T-cell (primary cell): ENCODE measurements at places on chromosomes 12 and 14.

GRCh38 chr14:56199982-56200577, 81.9 kb downstream of the PELI2 start:
- DNase-seq = no peak

DNA sequence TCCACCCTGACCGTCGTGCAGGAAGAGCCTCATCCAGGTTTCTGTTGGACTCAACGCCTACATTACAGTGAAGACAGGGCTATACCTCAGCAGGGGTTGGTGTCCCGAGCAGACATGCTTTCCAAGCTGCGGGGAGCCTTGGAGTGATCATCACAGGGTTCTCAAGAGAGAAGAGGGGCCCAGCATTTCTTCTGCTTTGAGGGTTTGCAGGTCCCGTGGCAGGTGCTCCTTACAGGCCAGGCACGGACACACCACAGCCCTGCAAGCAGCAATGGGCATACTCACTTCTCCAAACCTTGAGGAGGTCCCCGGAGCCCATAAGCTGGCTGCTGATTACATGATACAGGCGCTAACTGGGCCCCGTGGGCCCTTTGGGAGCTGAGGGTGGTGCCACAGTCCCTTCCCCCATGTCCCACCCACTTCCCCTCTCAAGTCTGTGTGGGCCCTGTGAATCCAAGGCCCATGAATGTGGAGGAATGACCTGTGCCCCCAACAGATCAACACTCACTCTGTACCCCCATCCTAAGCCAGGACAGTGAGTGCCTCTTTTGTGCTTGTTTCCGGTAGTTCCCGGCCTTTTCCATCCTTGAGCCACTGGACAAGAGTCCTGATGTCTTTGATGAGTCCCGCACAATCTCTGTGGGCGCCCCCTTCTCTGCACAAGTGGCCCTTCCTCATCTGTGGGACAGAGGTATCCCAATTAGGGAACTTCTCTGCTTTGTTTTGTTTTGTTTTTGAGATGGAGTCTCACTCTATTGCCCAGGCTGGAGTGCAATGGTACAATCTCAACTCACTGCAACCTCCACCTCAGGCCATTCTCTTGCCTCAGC, 1.1 kb downstream of the AQP2 start:
- no peak for DNase-seq

- DNase-seq = no peak
Observed at GRCh38 chr12:3352230-3352629, 138.8 kb upstream of the PRMT8 start.

GRCh38 chr14:58725226-58725625, 87.5 kb downstream of the DACT1 start:
- DNase-seq = no peak

DNA sequence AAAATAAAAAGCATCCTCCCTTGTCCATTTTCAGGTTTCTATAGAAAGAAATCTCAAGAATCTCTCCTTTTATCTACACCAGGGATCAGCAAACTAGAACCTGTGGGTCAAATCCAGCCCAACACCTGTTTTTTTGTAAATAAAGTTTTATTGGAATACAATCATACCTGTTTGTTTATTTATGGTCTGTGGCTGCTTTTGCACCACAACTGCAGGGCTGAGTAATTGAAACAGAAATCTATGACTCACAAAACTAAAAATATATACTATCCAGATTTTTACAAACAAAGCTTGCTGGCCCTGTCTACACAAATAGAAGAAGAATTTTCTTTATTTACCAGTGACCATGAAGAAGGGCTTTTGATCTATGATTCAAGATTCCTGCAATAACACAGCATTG, 95.1 kb upstream of the COCH start:
- no peak for DNase-seq

DNA sequence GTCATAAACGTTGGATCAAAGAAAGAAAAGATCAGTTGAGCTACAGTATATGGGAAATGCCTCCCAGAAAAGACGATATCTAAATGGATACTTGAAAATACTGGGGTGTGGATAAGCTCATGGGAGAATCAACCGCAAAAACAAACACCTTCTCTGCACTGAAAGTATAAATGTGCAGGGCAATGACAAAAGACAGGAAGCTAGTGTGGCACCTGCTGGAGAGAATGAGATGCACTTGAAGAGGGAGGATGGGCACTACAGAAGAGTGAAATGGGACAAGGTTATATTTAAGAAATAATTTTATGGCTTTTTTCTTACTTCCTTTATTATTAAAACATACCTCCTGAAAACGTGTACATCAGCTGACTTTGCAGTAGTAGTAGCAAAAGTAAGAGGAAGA, 153.7 kb downstream of the PRKD1 start:
- DNase-seq = no peak

- no peak for DNase-seq
Observed at GRCh38 chr14:80433811-80434210, 222.5 kb upstream of the DIO2 start.

- DNase-seq = no peak
Observed at GRCh38 chr14:22865424-22866405, 5.8 kb upstream of the LRP10 start.

GRCh38 chr12:49536526-49537071, 2.2 kb upstream of the KCNH3 start:
- DNase-seq = no peak

GRCh38 chr14:56896922-56897321, 86.6 kb upstream of the OTX2 start:
- no peak for DNase-seq
